ENCODE measurements at places on chromosomes 16 and 17.

DNA sequence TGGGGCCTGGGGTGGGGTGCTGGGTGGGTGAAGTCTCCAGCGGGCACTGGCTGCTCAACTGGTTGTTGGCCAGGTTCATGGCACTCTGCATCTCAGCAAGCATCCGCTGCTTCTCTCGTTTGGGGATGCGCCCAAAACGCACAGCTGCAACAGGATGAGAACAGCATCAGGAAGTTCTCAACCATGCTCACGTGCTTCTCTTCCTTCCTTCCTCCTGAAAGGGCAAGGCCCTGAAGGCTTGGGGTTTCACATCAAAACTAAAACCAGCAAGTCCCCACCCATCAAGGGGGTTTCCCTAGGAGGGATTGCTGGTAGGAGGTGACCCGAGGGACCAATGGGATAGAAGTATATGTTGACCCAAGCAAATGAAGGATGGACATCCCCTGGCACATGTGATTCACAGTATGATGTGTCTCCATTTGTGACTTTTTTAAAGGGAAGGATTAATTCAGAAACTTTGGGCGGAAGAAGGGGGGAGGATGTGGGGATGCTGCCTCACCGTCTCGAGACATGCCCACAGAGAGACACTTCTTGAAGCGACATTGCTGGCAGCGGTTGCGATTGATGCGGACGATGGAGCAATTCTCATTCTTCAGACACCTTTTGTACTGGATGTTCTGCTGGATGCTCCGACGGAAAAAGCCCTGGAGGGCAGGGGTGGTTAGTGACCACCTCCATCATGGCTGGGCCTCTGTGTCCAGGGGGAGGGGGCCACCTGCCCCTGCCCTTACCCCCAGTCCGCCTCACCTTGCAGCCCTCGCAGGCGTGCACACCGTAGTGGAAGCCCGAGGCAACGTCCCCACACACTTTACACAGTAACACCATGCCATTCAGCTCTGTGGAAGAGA lies 4.2 kb downstream of the NR1D1 start:
- DNase-seq: no peak

GRCh38 chr17:82229698-82230608 lies 1.1 kb downstream of the SLC16A3 start:
- DNase-seq: no peak

- no peak for DNase-seq
Measured at GRCh38 chr17:79131701-79132100, 57.1 kb downstream of the ENGASE start.

DNA sequence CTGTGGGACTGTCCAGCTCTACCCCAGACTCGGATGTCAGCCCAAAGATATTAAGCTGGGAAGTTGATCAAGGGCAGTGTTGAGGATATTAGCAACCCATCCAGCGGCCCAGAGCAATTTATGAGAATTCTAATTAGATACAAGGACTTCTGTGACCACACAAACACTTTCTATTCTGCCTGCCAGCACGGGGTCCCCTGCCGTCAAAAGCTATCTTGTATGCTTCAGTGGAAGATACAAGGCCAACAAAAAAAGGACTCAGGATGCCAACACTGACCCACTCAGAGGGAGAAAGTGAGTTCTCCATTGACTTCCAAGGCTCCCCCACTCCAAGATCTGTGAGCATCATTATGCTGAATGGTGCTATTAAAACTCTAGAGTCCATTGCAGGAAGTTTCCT lies 390.7 kb downstream of the GRIN2A start:
- no peak for DNase-seq

All from anterior cingulate cortex (tissue), 58 donors.